ENCODE measurements at places on chromosomes 2 and 18.

DNA sequence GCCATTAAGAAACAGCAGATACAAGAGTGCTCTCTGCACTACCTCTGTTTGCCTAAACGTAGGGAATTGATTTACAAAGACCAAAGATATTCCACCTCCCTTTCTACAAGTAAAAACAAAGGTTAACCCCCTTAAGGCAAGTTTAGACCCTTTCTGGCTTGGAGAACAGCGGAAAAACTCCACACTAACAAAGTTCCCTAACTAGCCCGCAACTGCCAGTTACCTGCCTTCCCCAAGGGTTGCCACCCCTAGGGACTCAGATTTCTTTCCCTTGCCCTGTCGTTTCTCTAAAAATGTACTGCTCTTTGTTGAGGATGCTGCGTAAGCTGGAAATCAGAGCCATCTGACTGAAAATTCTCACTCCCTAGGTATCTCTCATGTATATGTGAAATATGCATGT lies 627.5 kb upstream of the SOX11 start:
- no peak for DNase-seq

DNA sequence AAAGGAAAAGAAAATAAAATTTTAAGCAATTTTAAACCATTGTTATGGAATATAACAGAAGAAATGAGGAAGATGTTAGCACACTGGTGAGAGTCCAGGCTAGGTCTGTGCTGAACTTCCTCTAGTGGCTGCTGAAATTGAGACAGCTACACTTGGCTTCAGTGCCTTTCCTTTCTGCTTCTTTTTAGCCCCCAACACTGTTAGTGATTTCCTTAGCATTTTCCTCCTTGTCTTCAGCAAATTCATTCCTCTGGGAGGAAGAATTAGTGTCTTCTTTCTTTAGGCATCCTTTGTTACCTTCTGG lies 47.6 kb downstream of the ITGAV start:
- no peak for DNase-seq

DNA sequence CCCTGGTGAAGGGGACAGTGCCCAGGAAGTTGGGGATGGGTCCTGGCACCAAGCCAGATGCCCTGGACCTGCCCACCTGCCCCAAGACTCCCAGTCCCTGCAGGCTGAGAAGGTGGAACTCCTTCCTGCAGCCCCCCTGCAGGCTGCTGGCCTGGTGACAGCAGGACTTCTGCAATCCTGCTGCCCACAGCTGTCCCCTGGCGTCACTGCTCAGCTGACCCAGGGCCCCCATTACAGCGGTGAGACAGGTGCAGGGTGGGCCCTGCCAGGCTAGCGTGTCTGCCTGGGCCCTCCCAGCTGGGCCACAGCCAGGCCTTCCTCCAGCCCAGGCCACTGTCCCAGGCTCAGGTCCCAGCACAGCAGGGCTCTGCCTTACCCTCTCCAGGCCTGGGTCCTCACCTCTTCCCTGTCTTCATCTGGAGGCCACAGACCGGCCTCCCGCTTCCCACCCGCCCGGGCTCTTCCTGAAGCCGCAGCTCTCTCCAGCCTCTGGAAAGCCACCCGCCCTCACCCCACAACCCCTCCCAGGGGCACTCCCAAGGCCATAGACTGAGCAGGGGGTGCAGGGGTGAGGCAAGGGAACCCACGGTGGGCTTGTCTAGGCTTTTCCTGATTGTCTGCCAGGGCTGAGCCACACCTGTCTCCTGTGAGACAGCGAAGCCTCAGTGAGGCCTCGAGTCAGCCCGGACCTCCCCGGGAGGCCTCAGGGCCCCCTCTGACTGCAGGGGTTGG lies 8.8 kb upstream of the ERFE start:
- no peak for DNase-seq

- no peak for DNase-seq
Observed at GRCh38 chr2:159150280-159150746, 136.2 kb downstream of the WDSUB1 start.

DNA sequence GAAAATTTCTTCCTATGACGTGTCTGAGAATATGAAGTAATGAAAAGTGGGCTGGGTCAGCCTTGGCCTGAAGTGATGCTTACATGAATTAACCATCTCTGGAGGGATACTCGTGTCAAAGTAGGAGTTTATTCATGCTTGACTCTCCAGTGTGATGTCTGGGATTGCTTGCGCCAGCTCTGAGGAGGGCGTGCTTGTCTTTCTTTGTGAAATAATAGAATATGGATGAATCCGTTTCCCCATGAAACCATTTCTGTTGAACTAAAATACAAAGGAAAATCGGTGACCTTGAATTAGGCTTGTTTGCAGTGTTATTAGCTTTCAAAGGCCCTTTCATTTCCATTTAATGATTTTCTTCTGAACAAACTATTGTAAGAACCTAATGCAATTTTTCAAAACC lies 77.9 kb downstream of the EML6 start:
- no peak for DNase-seq

DNA sequence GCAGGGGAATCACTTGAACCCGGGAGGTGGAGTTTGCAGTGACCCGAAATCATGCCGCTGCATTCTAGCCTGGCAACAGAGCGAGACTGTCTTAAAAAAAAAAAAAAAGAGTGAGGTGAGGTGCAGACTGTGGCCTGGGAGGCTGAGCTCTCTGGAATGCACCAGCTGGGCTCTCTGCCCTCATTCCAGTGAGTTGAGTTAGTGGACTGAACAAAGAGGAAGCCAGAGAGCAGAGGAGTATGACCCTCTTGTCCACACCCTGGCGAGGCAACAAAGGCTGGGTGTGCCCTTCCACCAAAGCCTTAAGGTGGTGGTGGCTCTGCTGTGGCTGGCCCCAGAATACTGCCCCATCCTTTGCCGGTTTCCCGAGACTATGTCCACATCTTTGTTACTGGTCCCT lies 71.3 kb upstream of the ACKR3 start:
- no peak for DNase-seq

DNA sequence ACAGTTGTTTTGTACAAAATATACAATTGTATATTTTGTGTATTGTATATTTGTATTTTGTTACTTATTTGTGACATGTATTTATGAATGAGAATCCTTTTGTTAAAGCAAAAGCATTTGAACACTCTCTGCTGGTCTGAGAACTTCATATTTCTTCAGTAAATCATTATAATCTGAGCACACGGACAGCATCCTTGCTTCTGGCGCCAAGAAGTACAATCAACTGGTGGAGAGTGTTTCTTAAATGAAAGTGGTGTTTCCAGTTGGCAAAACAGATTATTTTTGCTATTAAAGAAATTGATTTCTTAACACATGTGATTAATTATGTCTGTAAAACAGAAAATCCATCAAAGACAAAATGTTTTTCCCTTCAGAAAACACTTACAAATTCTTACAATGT lies 95.1 kb upstream of the COPS8 start:
- DNase-seq = no peak

GRCh38 chr2:168538133-168538532 lies 82.1 kb downstream of the CERS6 start:
- no peak for DNase-seq

DNA sequence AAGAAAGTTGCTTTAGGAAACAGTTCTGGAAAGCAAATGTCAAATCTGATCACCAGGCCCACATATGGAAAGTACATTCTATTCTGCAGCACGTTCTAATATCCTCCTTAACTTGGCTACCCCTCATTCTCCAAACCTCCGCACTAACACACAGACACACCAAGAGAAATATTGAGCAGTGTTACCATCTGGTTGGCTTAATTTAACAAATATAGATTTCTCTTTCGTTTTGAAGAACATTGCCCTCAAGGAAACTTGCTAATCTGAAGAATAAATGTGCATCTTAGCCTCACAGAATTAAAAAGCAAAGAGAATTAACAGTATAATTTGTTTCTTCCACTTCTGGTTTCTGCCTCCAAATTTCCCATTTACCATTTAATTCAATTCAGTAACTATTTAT lies 72.8 kb upstream of the TTC39C start:
- no peak for DNase-seq

DNA sequence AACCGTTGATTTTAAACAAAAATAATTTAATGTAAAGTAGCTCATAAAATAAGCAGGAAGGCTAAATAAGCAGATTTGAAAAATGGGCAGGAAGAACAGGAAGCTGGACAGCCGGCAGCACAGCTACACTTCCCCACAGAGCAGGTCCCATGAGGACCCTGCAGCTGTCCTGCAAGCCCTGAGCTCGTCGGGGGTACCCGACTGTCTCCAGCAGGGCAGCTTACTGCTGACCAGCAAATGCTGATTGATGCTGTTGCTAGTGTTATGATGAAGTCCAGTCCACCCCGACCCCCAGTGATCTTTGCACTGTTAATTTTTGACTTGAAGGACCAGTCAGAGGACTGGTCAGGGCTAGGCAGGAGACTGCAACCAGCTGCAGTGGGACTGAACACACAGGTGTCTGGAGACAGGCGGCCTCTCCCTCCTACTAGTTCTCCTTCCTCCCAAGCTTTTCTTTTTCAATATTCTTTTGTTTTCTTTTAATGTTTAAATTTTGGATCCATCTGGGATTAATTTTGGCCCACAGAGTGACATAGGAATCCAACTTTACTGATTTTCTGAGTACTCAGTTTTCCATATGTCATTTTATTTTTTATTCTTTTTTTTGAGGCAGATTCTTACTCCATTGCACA lies 27.7 kb downstream of the POLE4 start:
- DNase-seq = no peak

GRCh38 chr2:2048461-2048860 lies 282.6 kb downstream of the MYT1L start:
- DNase-seq = no peak

GRCh38 chr2:38592951-38593350 lies 9.8 kb downstream of the HNRNPLL start:
- DNase-seq = no peak

DNA sequence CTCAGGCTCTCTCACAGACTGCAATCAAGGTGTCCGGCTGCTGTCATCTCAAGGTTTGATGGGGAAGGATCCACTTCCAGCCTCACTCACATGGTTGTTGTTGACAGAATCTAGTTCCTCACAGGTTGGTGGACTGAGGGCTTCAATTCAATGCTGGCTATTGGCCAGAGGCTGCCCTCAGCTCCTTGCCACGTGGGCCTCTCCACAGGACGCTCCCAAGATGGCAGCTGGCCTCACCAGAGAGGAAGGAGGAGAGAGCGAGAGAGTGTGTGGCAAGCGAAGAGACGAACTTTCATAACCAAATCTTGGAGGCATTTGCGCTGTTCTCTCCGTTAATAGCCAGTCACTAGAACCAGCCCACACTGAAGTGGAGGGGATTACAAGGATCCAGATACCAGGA lies 13.5 kb upstream of the DNMT3A start:
- no peak for DNase-seq

DNA sequence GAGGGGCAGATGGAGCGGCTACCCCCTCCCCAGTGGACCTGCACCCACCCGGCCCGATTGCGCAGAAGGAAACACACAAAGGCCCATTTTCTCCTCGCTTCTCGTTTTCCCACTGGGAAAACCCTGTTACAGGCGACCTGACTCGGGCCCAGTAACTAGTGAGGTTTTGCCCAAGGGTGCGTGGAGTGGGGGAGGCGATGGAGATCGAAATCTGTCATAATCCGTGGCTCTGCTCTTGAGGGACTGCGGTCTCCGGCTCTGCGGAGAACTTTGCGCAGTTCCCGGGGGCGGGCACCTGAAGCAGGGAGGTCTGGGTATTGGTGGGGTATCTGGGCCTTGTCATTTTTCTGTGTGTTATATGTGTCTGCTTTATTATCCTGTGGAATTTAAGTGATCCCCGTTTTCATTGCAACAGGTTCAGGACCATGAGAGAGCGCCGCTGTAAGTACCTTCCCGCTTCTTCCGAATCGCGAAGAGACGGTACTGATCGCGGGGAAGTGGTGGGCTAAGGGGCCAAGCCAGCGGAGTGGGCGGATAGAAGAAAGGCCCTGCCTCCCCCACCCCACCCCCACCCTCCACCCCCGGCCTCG lies 4.0 kb upstream of the HOXD4 start:
- DNase-seq = no peak
